ENCODE measurements at places on chromosomes 3 and 15. TPM values are rescaled to one million over a fixed set of nuclear protein-coding genes. Genes with fewer than 3 reads are reported as not detected.

The SEMA3B gene
- total RNA-seq: 24.8 TPM

GRCh38 chr3:15822281-15822680 lies 24.5 kb upstream of the ANKRD28 start:
- no peak for DNase-seq

The ZDHHC23 gene
- total RNA-seq: 6.0 TPM

DNA sequence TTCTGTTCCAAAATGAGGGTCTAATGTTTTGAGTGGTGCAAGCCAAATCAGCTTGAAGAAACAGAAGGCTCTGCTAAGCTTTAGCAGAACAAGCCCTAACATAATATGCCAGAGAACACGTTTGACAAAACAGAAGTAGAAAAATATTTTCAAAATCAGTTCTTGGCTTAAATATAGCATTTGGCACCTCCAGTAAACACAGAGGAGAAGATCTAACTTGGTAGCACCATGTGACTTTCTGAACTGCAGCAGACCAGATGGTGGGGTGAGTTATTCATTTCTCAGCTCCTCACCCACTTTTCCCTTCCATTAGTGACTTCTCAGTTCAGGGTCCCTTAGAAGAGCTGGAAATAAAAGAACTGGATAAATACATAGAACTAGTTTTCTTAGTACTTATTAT lies 395.8 kb downstream of the MAGI1 start:
- no peak for DNase-seq

- no peak for DNase-seq
Measured at GRCh38 chr3:187957165-187957581, 196.8 kb upstream of the LPP start.

The THBS1 gene
- 7,869 TPM for total RNA-seq

DNA sequence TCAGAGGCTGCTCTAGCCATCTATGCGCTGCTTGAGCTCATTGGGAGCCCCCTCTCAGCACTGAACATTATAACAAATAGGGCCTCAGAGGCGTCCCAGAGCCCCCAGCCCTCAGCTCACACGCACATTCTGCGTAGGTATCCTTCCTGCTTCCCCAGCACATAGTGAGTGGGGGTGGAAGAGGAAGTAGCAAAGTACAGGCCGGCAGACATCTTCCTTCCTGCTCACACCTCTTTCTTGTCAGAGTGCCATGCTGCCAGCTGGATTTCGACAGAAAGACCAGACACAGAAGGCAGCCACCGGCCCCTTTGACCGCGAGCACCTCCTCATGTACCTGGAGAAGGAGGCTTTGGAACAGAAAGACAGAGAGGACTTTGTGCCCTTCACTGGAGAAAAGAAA lies 16.6 kb downstream of the TMOD2 start:
- DNase-seq: no peak

DNA sequence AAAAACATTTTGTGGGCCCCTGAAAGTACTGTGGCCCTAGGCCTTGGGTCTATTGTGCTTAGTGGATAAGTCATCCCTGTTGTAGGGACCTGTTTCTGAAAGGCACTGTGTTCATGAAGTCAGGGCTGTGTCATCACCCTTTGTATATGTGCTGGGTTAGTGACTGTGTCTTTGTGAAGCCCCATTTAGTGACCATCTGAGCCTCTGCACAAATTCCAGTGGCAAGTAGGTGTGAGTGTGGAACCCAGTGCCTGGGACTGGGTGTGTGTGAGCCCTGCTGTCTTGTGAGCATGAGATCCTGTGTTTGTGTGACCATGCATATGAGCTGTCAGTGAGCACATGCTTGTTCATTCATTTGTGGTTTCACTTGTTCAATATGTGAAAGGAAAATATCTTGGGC lies 1.2 kb upstream of the HYAL1 start:
- no peak for DNase-seq

The CAV3 gene
- total RNA-seq: 0.59 TPM

DNA sequence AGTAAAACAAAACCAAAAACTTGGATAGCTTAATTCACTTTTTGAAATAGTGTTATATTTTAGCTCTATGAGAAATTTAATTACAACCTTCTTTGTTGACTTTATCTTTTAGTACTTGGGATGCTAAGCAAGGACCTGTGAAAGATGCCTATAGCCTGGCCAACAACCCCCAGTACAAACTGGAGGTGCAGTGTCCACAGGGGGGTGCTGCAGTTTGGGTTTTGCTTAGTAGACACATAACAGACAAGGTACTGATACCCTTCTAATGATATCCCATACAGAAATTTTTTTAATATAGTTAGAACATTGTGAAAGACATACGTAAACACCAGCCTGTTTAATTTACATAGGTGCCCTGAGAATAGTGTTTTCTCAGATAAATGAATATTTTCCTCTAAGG lies 35.3 kb downstream of the CAPN7 start:
- no peak for DNase-seq

GRCh38 chr3:61903931-61904657 lies 342.7 kb downstream of the PTPRG start:
- peak; percentile 1 for DNase-seq

GRCh38 chr15:98713585-98714001 lies 65.3 kb downstream of the IGF1R start:
- DNase-seq: no peak

GRCh38 chr3:48128774-48129173 lies 59.4 kb downstream of the CDC25A start:
- DNase-seq: no peak

GRCh38 chr15:65245096-65245856 lies 34.0 kb upstream of the CILP start:
- peak; percentile 53 for DNase-seq

GRCh38 chr15:29776859-29777258 lies 45.4 kb downstream of the TJP1 start:
- DNase-seq: no peak
